Mammary epithelial cell (primary cell): ENCODE measurements at places on chromosomes 11 and 22.
A peak's percentile ranks its signal among the peaks of the same experiment; 100 is the strongest.

DNA sequence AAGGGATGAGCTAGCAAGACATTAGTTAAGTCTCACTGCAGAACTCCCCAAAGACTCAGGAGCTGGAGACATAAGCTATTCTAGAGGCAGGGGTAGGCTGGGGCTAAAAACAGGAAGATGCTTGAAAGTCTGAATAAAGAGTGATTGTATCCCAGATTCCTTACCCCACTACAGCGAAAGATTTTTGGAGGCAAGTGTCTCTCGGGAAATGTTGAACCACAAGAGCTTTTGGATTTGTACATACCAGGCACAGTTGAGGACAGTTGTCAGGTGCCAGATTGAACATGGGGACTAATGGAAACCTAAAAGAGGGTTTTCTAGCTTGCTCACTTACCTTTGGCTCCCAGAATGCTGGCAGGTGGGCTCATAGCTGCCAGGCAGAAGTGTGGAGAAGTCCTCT, 43.5 kb upstream of the OR9Q1 start:
- DNase-seq = no peak

DNA sequence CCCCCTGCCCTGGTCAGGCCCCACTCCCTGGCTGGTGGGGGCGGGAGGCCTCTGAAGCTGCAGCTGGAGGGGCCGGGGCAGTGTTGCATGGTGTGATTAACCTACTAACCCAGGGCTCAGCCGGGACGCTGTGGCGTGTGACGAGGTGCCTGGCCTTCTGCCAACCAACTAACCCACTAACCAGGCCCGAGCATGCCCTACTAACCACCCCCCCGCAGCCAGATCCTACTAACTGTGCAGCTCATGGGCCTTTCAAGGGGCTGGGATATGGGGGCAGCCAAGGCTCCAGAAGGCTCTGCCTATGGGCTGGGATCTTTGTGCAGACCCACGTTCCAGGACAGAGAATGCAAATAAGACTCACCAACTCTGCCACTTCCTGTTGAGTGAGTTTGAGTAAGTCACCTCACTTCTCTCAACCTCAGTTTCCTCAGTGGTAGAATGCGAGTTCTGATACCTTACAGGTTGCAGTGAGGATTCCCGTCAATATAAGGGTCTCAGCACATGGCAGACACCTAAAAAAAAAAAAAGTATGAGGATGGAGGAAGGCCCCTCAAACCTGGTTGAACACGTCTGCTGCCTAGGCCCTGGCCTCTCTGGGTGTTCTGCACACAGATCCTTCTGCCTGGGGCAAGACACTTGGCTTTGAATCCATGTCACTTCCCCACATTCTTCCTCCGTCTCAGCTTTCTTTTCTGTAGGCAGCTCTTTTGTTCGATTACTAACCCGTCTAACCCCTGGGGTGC, 14.1 kb downstream of the MIAT start:
- peak; percentile 78 for DNase-seq

DNA sequence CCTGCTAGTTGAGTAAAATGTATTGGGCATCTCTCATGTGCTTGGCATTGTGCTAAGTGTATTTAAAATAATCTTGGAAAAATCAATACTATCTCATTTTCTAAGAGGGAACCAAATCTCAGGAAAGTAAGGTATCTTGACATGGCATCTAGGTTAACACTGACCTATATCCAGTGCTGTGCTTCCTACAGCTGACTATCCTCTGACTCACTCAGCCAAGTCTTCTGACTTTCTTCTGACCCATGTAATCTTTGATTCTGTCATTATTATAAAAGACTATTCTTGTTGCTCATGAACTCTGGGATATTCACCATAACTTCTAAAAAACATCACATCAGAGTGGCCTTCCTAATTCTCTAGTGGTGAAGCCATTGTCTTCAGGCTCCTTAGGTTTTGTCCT, 304.1 kb upstream of the TENM4 start:
- DNase-seq = peak; percentile 12

DNA sequence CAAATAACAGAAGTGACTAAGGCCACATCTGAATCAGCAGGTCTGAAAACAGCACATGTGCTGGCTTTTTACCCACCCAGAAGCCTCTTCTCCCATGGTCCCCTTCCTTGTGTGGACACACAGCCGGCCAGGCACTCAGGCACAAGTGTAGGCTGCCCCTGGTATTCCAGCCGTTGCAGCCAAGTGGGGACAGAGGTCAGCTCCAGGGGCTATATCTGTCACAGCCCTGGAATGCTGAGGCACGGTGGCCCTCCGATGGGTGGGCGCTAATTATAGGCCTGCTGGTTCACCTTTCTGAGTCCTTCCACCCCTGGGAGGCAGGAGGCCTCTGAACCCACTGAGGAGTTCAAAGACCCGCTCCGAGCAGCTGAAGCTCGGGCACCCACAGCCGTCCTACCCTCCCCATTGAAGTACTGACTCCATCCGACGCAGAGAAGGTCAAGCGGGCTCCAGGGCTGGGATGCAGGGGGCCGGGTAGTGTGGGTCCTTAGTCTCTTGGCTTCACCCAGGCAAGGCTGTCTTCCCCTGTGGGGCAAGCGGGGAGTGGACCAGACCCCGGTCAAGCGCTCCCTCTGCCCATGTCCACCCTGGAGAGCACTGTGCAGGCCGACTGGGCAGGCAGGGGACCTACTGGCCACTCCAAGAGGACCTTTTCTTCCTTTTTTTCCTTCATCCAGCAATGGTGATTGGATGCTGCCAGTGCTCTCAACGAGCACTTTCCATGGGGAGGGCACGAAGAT, 14.3 kb downstream of the FGF3 start:
- no peak for DNase-seq

GRCh38 chr11:92297567-92298553, 73.2 kb downstream of the FAT3 start:
- DNase-seq = no peak

- no peak for DNase-seq
These were observed 17.1 kb downstream of the CRELD2 start for GRCh38 chr22:49935561-49935960.

DNA sequence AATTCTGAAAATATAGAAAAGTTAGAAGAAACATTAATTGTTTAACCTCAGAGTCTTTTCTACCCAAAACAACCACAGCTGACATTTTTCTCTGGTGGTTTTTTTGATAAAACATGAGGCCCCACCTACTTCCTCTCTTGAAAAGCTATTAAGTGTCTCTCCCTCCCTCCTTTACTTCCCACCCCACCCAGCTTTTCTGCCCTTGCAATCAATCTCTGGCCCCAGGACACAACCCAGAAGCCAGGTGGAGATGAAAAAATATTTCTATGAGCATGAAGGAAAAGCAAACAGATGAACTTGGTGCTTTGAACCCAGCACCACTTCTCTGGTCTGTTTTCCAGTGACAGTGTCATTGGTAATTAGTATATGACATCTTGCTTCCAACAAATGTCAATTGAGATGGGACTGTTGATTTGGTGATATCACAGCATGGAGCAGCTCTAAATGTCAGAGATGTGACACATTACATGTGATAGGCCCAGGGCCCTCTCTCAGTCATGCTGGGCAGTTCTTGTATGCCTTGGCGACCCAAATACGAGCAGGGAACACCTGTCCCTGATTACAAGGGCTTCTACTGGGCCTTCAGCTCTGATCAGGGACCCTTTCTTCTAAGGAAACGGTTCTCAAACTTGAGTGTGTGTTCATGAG, 23.9 kb upstream of the TMPRSS13 start:
- DNase-seq = no peak

DNA sequence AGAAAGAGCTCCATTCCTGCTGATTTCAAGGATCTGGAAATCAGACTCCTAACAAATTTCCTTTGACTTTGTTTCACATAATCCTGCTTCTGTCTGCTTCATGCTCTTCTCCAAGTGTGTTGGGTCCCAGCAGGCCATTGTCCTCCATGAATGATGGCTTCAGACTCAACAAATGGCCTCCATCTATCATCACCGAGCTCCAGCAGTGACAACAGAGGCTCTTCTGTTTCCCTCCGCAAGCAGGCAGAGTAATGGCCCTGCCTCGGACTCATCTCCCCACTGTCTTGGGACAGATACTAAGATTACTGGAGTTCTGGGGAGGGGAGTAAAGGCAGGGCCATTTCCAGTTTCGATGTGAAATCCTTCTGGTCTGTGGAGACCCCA, 127.3 kb downstream of the TENM4 start:
- DNase-seq = no peak

GRCh38 chr22:45053094-45053493, 43.3 kb upstream of the PHF21B start:
- DNase-seq = no peak

- no peak for DNase-seq
These were observed 115.3 kb upstream of the TBCEL start for GRCh38 chr11:120908461-120909181.

- peak; percentile 26 for DNase-seq
These were observed 17.2 kb downstream of the MYEOV start for GRCh38 chr11:69310934-69311766.

GRCh38 chr11:35563484-35564244, 38.2 kb upstream of the PAMR1 start:
- no peak for DNase-seq
